ENCODE measurements at places on chromosomes 1 and 21.

- DNase-seq = no peak
These were observed 104.8 kb downstream of the CSMD2 start for GRCh38 chr1:34060187-34060730.

- no peak for DNase-seq
These were observed 13.5 kb upstream of the CR2 start for GRCh38 chr1:207440626-207441025.

DNA sequence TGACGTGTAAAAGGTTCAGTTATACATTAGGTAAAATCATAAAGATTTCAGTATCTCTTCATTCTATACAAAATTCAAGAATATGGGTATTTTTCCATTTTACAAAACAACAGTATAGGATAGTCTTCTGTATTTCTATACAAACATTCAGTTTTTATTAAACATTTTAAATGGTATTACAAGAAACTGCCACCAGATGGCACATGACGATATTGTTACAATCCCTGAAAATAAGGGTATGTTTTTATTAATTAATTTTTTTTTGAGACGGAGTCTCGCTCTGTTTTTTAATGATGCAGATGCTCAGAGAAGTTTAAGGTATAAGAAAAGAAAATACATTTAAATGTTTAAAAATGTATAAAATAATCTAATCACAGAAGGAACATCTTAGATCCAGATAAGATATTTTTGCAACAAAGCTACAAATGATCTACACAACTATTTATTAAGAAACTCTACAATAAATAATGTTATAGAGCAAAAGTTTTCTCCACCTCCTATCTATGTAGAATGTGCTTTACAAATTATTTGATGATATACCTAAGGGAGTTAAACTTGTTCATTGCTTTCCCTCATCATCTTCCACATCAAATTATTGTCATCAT lies 23.5 kb upstream of the RSBN1 start:
- no peak for DNase-seq

DNA sequence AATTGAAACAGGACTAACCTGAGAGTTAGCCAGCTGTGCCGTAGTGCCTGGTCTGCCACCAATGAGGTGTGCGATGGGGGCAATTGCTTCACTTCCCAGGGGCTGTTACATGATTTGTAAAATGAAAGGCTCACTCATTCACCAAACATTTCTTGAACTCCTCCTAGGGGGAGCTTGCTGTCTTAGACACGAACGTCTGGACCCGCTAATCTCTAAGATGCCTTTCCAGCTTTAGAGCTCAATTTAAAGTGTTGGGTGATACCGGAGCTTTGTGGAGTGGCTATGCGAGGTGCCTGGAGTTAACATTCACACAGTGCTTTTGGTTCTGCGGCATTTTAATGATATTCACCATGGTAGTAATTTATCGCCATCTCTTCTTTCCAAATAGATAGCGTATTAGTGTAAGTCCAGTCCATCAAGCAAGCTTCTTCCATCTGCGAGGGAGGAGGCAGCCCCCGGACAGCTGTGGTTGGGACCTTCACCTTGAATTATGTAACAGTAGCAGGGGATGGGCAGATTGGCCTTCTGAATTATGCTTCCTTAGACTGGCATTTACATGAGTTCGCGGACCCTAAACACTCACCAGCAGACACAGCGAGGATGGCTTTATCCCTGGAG lies 179.9 kb downstream of the ADSS2 start:
- no peak for DNase-seq

GRCh38 chr1:64568171-64568450 lies 98.2 kb downstream of the CACHD1 start:
- DNase-seq = no peak

DNA sequence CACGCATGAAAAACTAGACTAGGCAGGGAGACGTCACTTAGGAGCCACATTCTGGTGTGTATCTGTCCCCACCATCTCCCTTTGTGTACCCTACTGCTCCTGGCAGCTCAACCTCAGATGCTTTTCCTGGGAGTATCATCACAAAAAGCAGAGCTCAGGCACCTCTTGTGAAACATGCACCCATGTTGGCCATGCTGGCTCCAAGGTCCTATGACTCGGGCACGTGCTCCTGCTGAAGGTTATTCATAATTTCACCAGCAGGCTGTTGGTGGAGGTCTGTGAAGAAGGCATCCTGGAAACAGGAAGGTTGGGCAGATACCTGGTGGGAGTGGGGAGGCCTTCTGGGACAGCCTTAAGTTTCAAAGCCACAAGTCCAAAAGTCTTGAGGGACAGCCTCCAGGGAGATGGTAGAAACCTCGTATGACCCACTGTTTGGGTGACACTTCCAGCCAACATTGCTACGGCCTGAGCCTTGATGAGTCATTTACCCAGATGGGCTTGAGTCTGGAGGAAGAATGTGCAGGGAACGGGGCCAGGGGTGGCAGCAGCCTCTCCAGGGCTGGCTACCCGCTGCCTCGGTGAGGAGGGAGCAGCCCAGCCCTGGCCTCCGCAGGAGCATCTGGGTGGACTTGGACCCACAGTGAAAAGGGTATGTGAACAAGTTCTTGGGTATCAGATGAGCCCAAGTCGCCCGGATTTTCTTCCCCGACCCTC lies 75.8 kb downstream of the PGBD5 start:
- DNase-seq = no peak

Data from fibroblast of skin of left biceps (primary cell).